CD4-positive, alpha-beta T cell treated with Interleukin-4 for 4 hours (primary cell): ENCODE measurements at places on chromosomes 4 and X.

GRCh38 chr4:146379744-146380143 is 142.0 kb downstream of the SLC10A7 start:
- no peak for DNase-seq

GRCh38 chrX:137236837-137237236 is 203.0 kb upstream of the GPR101 start:
- DNase-seq: no peak

GRCh38 chr4:68369142-68369805 is 19.4 kb upstream of the YTHDC1 start:
- DNase-seq: no peak

GRCh38 chr4:125991398-125991797 is 676.6 kb downstream of the FAT4 start:
- DNase-seq: no peak

- no peak for DNase-seq
Observed at GRCh38 chr4:108943976-108944591, 181.2 kb upstream of the ETNPPL start.

DNA sequence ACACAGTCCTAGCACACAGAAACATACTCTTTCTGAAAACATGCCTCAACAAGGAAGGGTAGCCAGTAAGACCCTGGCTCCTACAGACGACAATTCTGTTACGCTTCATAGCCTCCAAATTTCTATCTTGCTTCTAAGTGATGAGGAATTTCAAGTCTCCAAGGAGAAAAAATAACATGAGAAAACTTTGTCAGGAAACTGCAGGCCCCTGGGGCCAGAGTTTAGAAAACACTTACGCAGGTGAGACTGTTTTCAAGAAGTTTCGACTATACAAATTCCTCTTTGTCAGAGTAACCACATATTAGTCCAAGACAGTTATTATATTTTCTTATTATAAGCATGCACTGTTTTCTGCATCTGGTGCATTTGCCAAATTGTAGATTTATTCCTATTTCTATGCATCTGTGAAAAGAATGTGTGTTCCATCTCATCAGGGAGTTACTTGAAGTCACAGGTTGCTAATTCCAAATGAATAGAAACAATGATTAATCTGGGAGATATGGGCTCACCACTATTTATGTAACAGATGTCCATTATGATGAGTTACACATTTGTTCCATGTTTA is 30.3 kb upstream of the HCCS start:
- no peak for DNase-seq

GRCh38 chr4:182306792-182307507 is 63.7 kb downstream of the TENM3 start:
- DNase-seq: no peak

DNA sequence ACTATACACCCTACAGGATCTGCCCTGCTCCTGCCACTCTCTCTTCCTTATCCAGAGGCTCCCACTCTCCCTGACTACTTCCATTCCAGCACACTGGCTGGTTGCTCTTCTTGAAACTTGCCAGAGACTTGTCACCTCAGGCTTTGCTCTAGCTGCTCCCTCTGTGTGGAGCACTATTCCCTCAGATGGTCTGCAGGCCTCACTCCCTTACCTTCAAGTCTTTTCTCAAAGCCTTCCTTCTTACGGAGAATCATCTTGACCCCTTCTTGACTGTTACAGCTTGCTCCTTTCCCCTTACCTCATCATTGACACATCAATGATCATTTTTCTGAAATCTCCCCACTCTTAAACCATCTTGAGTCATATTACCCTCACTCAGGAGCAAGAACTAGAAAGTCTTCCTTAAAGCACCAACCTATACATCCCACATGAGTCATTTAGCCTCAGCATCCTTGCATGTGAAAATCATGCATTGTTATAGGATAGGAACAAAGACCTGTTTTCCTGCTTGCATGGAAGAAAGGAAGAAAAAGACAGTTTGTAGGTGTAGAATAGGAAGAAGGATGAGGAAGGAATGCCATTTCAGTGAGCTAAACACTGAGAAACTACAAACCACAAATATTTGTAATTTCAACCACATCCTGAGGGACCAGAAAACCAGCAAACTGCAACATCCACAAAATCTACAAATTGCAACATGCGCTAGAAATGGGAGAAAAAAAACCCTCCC is 55.7 kb downstream of the ANTXR2 start:
- peak; percentile 24 for DNase-seq

GRCh38 chrX:16711893-16712547 is 449 bp downstream of the CTPS2 start:
- no peak for DNase-seq

GRCh38 chrX:130030826-130031225 is 48.4 kb downstream of the BCORL1 start:
- no peak for DNase-seq

DNA sequence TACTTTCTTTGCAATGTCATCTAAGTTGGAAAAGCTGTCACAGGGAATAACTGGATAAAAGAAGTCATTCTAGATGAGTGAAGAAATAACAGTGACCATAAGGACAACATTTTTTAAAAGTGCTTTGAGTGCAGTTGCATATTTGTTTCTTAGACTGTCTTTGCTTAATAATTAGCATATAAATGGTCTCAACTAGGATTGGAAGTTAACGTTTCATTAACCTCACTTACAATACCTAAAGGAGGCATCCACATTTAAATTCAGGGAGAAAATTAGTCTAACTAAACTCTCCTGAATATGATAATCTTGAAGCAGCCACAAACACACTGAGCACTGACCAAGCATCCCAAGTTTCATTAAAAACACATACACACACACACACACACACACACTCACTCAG is 780.7 kb downstream of the PCDH18 start:
- DNase-seq: no peak

DNA sequence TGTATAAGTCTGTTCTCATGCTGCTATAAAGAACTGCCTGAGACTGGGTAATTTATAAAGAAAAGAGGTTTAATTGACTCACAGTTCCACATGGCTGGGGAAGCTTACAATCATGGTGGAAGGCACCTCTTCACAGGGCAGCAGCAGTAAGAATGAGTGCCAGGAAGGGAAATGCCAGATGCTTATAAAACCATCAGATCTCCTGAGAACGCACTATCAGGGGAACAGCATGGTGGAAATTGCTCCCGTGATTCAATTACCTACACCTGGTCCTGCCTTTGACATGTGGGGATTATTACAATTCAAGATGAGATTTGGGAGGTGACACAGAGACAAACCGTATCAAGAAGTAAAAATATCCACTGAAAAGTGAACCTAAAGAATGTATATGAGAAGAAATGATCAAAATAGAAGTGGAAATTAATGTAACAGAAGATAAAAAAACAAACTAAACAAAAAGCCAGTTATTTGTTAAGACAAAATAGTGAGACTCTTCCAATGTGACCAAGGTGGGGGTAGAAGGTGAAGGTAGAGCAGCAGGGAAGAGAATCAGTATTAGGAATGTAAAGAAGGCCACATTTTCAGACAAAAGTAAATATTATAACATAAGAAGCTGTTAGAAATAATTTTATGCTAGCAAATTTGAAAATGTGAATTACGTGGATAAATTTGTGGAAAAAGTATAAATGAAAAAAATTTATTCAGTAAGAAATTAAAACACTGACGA is 372.9 kb downstream of the NKX6-1 start:
- DNase-seq: no peak

- DNase-seq: peak; percentile 46
Observed at GRCh38 chrX:120457766-120458180, 11.3 kb downstream of the LAMP2 start.

DNA sequence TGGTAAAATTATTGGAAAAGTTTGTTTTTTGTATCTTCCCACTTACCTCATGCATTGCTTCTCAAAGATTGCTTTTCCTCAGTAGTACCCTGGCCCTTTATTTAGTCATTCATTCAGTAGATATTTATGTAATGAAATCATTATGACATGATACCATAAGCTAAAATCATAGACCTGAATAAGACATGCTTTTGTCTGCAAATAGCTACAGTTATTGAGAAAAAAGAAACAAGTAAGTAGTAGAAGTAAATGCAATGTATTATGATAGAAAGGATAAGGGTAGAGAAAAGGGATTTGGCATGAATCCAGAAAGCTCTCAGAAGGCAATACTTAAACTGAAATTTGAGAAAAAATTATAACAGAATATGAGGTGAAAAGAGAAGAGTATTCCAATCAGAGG is 352.5 kb downstream of the GPM6A start:
- DNase-seq: no peak
